ENCODE measurements at places on chromosomes 5 and 9. TPM values are rescaled to one million over a fixed set of nuclear protein-coding genes. Genes with fewer than 3 reads are reported as not detected.

Gene ADAM19
- 50.2 TPM for total RNA-seq

Gene KIAA0825
- total RNA-seq = 1.0 TPM

DNA sequence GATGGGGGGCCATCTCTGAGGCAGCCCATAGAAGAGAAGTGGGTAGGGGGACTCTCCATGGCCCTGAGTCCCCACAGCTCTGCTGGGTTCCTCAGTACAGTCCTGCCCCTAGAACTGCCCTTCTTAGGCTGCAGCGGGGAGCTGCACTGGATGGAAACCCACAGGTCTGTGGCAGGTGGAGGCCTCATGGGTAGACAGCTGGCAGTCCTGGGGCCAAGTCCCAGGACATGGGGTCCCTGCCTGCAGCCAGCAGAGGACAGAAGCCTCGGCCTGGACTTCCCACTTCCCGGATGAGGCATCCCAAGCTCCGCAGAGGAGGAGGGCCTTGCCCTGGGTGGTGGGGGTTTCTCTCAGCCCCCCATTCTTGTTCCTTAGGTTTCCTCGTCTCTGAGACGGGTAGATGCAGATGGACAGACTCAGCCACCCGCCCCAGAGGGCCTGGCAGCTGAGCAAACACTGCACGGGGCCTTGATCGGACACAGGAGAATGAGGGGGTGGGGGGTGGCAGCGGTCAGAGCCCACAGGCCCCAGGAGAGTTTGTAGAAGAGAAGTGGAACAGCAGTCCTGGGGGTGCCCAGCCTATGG, 153.8 kb downstream of the C9orf50 start:
- DNase-seq = no peak

DNA sequence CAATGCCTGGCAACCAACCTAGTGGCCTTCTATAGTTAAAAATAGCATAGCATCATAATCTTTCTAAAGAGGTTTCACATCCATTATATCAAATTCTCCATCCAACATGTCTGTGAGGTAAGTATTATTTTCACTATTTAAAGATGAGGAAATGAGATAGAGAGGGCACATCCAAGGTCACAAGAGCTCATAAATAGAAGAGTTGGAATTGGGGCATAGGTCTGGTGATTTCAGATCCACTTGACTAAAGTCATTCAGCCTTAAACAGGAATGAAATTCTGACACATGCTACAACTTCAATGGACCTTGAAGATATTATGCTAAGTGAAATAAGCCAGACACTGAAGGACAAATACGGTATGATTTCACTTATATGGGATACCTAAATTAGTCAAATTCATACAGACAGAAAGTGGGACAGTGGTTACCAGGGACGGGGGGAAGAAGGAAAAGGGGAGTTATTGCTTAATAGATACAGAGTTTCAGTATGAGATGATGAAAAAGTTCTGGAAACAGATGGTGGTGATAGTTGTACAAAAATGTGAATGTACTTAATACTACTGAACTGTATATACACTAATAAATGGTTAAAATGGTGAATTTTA, 259.6 kb upstream of the NR4A3 start:
- DNase-seq = no peak

GRCh38 chr9:14870090-14870489, 40.1 kb downstream of the FREM1 start:
- DNase-seq = no peak

DNA sequence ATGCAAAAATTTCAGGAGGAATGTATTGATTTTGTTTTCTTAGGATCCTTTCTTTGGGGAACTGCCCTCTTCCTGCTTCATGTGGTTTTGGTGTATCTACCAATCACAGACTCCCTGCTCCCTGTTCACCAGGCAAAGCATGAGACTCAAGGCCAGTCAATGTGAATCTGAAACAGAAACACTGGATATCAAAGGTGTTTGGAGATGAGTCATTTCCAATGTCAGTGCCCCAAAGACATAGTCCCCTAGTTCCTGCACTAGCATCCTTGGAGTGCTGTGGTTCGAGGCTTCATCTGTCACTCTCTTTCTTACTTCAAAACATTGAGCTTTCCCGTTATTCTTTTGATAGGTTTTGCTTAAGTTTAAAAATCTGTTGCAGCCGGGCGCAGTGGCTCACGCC, 8.1 kb downstream of the PPP3R2 start:
- peak; percentile 25 for DNase-seq

DNA sequence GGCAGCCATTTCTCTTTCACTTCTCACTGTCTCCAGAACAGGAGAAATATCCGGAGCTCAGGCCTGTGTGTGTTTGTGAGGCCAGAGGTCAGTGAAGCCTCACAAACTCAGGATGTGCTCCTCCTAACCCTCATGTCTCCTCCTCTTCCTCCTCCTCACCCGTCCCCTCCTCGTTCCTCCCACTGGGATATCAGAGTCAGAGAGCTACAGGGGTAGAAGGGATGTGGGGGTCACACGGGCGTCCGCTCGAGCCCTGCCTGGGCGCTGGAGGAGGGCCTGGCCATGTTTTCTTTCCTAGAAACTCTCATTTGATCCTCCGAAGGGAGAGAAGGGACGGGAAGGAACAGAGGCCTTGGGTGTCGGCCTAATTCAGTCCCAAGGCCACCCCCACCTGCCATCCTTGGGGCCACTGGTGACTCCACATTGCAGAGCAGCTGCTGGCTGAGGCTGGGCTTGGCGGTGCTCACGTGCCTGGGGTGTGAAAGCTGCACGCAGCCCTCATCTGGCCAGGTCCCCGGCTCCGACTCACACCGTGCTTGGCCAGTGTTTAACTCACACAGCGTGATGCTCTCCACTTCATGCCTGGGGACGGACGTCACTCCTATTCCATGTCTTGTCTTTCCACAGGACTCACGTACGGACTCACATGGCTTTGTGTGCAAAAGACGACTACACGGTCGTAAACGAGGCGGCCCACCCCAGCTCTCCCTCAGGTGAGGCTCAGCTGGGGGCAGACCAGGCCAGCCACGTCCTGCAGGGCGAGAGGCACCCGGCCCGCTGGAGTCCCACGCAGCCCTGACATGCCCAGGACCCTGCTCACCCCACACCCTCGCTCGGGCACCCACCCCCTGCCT, 22.6 kb upstream of the SLC6A19 start:
- no peak for DNase-seq

All from activated T-cell treated with anti-CD3 and anti-CD28 coated beads, Interleukin-2, amount 50 U/mL, for 72 hours (primary cell).